ENCODE measurements at places on chromosomes 5 and 9. TPM values are rescaled to one million over a fixed set of nuclear protein-coding genes. Genes with fewer than 3 reads are reported as not detected.

The CCL27 gene
- not detected for total RNA-seq

The HTR4 gene
- total RNA-seq, result not detected

The CD274 gene
- 29.7 TPM for total RNA-seq

The MARCHF11 gene
- total RNA-seq, result not detected

The TDRD7 gene
- 11.2 TPM for total RNA-seq

The QRFP gene
- total RNA-seq, result not detected

The NDUFAF2 gene
- total RNA-seq, result 42.4 TPM

The SH3PXD2B gene
- 66.3 TPM for total RNA-seq
